ENCODE measurements at places on chromosomes 12 and 14. TPM values are rescaled to one million over a fixed set of nuclear protein-coding genes. Genes with fewer than 3 reads are reported as not detected.

DNA sequence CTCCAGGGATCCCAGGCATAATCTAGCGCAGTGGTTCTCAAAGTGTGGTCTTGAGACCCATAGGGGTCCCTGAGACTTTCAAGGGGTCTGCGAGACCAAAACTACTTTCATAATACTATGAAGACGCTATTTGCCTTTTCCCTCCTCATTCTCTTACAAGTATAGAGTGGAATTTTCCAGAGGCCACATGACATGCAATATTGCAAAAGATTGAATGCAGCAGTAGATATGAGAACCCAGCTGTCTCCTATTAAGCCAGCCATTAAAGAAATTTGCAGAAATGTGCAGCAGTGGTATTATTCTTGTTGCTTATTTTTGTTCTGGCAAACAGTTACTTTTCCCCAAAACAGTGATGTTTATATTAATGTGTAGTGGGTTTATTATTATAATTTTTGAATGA is 62.8 kb downstream of the VWF start:
- no peaks in the 10 kb centered on the region for H3K36me3 ChIP-seq
- H3K4me1 ChIP-seq: peaks cover 55% of the 10 kb centered on the region
- H3K27ac ChIP-seq: peak overlapping the region; percentile 7
- DNase-seq: no peak
- H3K27me3 ChIP-seq: peaks cover 5% of the 10 kb centered on the region
- H3K4me3 ChIP-seq: no peak overlapping the region

- no peak overlapping the region for H3K27ac ChIP-seq
- no peaks in the 10 kb centered on the region for H3K36me3 ChIP-seq
- no peak for DNase-seq
- H3K4me3 ChIP-seq: no peak overlapping the region
- H3K27me3 ChIP-seq: no peaks in the 10 kb centered on the region
These were observed 222.5 kb upstream of the PRICKLE1 start for GRCh38 chr12:42812086-42812485.

DNA sequence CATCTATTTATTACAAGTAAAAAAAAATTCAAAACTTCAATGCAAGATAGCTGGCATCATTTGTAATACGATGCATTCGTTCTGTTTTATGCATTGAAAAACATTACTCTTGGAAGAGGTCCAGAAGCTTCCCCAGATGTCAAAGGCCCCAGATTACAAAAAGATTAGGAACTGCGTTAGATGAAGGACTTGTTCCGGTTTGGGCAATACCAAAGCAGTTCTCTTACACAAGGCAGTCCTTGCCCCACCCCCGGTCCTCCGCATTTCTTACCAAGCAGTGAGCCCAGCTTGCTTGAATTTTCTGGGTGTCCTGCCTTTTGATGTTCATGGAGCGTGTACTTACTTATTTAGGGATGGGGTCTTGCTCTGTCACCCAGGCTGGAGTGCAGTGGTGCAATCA is 4.8 kb upstream of the HVCN1 start:
- no peak overlapping the region for H3K27ac ChIP-seq
- peaks cover 16% of the 10 kb centered on the region for H3K4me1 ChIP-seq
- DNase-seq: no peak
- no peaks in the 10 kb centered on the region for H3K27me3 ChIP-seq
- H3K36me3 ChIP-seq: no peaks in the 10 kb centered on the region

Gene NDUFA9
- 111 TPM for total RNA-seq

Gene EPS8
- 83.3 TPM for total RNA-seq

Gene AHNAK2
- 102 TPM for total RNA-seq
